ENCODE measurements at places on chromosomes 11 and 22. TPM values are rescaled to one million over a fixed set of nuclear protein-coding genes. Genes with fewer than 3 reads are reported as not detected.

Gene USH1C
- total RNA-seq, result not detected

Gene TTLL12
- 9.3 TPM for total RNA-seq

Gene TRIM48
- not detected for total RNA-seq

Gene TOLLIP
- total RNA-seq, result 49.3 TPM

Gene OR5A1
- not detected for total RNA-seq

Gene FDXACB1
- total RNA-seq, result 3.3 TPM

Gene APOA1
- 0.87 TPM for total RNA-seq

Gene PNPLA3
- 0.54 TPM for total RNA-seq

Gene ARHGAP8
- total RNA-seq, result 32.6 TPM

- no peak for DNase-seq
Measured at GRCh38 chr11:66184728-66185127, 83.7 kb upstream of the RAB1B start.

DNA sequence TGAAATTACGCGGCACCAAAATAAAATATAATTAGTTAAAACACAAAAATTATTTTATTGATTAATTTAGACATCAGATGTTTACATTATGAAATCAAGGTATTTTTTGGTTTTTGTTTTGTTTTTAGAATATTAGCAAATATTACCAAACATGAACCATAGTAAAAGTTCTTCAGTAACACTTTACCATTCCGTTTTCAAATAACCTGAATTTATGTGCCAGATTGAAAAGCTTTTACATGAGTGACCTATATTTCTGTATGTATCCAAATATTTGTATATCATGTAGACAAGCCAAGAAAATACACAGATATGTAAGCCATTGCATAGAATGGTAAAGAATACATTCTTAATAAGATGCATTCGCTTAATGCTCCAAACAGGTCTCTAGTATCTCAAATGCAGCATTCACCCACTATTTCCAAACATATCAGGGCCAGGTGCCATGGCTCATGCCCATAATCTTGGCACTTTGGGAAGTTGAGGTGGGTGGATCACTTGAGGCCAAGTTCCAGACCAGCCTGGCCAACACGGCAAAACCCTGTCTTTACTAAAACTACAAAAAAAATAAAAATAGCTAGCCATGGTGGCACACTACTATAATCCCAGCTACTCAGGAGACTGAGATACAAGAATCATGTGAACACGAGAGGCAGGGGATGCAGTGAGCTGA lies 102.4 kb upstream of the SERPIND1 start:
- DNase-seq, result no peak

DNA sequence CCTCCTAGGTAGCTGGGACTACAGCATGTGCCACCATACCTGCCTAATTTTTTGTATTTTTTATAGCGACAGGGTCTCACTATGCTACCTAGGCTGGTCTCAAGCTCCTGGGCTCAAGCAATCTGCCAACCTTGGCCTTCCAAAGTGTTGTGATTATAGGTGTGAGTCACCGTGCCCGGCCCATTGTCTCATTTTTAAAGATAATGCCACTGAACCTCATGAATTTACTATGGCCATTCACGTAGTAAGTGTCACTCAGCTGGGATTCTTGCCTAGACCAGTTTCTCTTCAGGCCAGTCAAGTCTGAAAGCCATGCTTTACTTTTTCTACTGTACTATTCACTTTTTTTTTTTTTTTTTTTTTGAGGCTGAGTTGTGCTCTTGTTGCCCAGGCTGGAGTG lies 22.4 kb downstream of the DEPDC5 start:
- no peak for DNase-seq

- peak; percentile 87 for DNase-seq
Measured at GRCh38 chr22:37623075-37624016, 14.7 kb downstream of the GGA1 start.

- DNase-seq, result no peak
Measured at GRCh38 chr11:113481226-113481625, 6.0 kb upstream of the DRD2 start.

DNA sequence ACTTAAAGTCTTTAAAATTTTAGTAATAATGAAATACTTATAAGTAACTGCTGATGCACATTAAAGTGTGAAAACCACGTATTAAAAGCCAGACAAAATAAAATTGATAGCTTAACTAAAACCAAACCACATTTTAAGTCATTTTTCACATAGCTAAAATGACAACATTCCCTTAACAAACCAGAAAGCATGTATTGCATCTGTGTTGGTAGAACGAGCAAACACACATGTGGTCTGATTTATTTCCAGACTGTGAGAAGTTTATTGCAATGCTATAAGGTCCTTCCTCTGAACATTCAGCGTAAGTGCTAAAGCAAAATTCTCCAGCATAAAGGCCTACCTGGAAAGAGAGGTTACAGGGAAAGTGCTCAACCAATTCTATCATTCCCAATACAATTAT lies 57.8 kb downstream of the ARHGAP20 start:
- no peak for DNase-seq

- no peak for DNase-seq
Measured at GRCh38 chr11:134485316-134485715, 73.3 kb upstream of the B3GAT1 start.

DNA sequence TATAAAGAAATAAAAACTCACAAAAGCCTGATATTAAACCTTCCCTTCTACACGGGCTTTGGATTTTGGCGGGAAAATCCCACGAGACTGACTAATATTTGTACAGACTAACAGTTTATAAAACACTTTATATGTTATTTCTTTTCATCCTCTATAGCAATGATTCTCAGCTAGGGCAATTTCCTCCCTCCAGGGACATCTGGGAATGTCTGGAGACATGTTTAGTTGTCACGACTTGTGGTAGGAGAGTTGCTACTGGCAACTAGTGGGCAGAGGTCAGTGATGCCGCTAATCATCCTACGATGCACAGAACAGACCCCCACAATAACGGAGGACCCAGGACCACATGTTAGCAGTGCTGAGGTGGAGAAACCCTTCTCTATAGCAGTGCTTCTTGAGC lies 304.8 kb upstream of the PITPNB start:
- no peak for DNase-seq

- DNase-seq, result no peak
Measured at GRCh38 chr11:101442936-101443521, 140.8 kb downstream of the TRPC6 start.

DNA sequence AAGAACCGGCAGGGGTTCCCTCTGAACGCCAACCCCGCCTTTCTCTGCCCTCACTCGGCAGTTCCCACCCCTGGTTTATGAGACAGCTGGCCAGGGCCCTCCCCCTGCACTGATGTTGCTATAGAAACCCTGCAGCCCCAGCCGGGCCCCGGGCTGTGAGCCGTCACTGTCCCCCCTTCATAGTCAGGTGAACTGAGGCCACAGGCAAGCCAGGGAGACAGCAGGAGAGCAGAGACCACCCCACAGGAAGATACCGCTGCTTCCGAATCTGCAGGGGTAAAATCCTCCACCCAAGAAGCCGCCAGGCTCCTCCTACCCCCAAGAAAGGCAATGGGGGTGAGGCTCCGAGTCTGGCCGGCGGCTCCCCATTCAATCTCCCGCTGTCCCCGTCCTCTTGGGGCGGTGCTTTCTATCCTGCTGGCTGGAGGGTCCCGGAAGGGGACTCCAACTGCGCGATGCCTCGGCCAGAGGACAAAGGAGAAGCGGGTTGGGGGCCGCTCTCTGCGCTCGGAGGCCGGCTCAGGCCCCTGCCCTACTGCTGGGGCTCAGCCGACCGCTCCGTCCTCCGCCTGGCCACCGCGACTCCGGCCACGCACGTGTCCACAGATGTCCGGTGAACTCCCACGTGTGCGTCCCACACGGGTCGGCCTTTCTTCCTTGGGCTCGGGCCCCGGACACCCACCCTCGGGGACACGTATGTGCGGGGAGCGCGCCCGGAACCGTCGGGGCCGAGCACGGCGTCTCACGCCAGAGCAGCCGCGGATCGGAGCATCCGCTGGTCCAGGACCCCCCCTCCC lies 587 bp downstream of the SLC25A22 start:
- peak; percentile 77 for DNase-seq

GRCh38 chr22:17339095-17339693 lies 30.1 kb upstream of the CECR2 start:
- no peak for DNase-seq

DNA sequence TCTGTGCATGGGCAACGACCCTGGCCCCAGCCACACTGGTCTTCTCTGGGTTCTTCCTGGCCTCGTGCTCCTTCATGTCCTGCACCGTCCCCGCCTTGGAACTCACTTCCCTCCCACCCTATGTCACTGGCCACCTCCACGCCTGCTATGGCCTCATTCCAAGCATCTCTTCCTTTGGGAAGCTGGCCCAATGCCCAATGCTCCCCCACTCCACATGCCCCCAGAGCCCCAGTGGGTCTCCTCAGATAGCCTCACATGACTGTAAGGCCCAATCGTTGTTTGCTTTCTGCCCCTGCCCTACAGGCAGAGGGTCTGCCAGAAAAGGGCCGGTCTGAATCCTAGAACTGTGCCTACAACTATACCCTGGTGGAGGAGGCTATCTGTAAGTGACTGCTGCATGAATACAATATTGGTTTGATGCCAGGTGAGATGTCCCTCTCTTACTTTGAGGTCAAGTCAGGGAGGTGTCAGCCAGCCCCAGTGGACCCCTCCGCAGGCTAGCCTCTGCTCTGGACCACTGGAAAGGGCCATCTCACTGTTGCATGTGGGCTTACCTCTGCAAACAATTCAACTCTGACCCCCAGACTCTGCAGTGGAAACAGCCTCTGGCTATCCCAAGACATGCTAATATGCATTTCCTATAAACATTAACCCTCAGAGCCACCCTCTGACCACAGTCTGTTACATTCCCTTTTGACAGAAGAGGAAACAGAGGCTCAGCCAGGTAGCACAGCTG lies 2.1 kb upstream of the GNAZ start:
- DNase-seq, result peak; percentile 12

DNA sequence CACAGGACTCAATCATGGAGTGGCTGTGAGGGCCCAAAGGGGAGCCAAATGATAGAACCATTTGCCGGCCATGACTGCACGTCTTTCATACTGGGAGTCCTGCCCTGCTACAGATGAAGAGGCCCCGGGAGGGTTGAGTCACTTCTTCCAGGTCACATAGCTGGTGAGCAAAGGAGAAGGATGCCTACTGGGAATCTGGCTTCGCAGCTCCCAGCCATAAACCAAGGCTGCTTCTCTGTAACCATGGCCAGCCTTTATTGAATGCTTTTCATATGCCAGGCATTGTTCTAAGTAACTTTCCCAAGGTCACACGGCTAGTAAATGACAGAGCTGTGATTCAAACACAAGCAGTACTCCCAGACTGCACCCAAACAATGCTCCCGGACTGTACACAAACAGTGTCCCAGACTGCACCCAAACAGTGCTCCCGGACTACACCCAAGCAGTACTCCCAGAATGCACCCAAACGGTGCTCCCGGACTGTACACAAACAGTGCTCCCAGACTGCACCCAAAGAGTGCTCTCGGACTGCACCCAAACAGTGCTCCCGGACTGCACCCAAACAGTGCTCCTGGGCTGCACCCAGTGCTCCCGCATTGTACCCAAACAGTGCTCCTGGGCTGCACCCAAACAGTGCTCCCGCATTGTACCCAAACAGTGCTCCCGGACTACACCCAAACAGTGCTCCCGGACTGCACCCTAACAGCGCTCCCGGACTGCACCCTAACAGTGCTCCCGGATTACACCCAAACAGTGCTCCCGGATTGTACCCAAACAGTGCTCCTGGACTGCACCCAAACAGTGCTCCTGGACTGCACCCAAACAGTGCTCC lies 89.8 kb downstream of the FBXO7 start:
- no peak for DNase-seq

DNA sequence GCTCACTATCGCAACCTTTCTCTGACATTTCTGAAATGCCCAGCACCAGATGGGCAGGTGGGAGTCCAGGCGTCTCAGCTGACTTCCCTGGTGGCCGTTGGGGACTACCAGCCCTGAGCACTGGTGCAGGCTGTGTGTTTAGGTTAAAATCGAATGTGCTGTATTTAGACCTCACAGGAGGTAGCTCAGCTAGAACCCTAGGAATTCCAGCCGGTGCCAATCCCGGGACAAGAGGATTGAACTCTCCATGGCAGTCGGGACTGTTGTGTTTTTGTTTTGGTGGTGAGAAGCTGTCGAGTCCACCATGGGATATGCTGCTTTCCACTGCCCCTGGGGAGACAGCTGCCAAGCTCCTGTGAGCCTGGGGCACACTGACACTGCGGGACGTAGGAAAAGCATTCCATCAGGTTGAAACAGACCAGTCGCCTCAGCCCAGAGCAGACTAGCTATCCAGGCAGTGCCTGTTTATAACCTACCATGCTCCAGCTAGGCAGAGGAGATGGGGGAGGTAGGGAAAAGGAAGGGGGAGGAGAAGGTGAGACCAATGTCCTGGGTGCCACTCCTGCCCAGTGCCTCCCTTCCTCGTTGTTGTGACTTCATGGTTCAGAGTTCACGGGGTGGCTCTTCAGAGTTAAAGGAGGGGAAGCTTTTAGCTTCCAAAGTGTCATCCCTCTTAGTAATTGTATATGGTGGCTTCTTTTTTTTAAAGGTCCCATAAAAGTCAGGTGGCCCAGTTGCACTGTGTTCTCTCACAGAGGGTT lies 53.0 kb downstream of the MICAL2 start:
- DNase-seq, result no peak

DNA sequence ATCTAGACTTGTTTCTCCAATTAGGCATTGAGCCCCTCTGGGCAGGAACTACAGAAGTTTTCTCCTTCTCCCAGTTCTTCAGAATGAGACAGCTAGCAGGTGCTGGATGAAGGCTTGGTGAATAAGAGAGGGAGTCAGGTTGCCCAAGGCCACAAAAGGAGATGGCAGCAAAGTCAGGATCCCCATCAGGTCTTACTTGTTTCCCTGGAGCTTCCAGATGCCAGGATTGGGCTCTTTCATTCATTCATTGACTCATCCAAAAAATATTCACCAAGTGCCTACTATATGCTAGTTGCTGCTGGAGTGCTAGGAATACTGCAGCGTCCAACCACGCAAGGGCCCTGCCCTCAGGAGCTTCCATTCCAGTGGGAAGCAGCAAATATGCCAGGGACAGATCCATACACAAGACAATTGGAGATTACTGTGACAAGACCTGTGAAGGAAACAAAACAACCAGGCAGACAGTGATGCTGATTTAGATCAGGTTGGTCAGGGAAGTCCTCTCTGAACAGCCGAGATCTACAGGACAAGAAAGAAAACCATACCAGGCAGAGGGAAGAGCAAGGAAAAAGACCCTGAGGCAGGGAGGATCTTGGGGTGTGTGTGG lies 24.6 kb upstream of the LMO1 start:
- no peak for DNase-seq

- DNase-seq, result no peak
Measured at GRCh38 chr11:34413263-34413662, 25.5 kb upstream of the CAT start.

DNA sequence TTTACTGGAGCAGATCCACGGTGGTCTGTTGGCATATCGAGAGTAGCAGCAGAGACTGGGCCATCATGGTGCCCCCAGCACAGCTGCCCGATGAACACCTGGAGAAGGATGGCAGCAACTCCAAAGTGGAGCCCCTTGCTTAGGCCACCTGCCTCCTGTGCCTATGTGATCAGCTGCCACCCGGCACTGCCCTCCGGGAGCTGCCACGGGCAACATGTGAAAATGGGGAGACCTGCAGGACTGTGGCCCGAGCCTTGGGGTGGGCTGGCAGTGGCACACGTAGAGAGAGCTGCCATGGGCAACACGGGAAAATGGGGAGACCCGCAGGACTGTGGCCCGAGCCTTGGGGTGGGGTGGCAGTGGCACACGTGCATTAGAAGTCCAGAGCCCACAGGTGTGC lies 3.1 kb downstream of the FXYD2 start:
- no peak for DNase-seq

All from natural killer cell (primary cell).